ENCODE measurements at places on chromosomes 16 and 17.

- DNase-seq, result no peak
- H3K27ac ChIP-seq, result no peak overlapping the region
- H3K36me3 ChIP-seq, result no peaks in the 10 kb centered on the region
These were observed 12.8 kb downstream of the ATPAF2 start for GRCh38 chr17:18025945-18026776.

DNA sequence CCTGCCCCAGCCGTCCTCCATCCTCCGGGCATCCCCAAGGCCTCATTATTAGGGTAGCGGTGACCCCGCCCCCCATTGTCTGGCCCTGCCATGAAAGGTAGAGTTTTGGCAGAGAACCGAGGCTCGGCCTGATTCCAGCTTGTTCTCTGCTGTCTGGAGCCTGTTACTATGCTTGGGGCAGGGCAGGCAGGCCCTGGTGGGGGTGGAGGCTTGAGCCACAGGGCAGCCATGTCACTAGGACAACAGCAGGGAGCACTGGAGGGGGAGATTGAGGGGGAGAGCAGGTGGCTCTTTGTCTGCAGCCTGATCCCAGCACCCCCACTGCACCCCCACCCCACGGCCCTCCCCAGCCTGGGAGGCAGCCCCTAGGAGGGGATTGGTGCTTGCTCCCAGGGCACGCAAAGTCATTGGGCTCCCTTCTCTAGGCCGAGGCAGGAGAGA, 15.4 kb downstream of the RHBDL3 start:
- no peaks in the 10 kb centered on the region for H3K27me3 ChIP-seq
- H3K4me3 ChIP-seq, result no peak overlapping the region
- peaks cover 21% of the 10 kb centered on the region for H3K4me1 ChIP-seq
- H3K36me3 ChIP-seq, result no peaks in the 10 kb centered on the region
- H3K27ac ChIP-seq, result no peak overlapping the region

GRCh38 chr17:38564869-38565268, 40.9 kb downstream of the SRCIN1 start:
- H3K27ac ChIP-seq, result no peak overlapping the region
- H3K27me3 ChIP-seq, result no peaks in the 10 kb centered on the region
- H3K36me3 ChIP-seq, result no peaks in the 10 kb centered on the region
- DNase-seq, result no peak

GRCh38 chr17:44081681-44082080, 11.1 kb downstream of the G6PC3 start:
- H3K4me3 ChIP-seq, result no peak overlapping the region
- no peaks in the 10 kb centered on the region for H3K27me3 ChIP-seq
- no peaks in the 10 kb centered on the region for H3K4me1 ChIP-seq

GRCh38 chr16:14181371-14182050, 110.4 kb downstream of the MRTFB start:
- no peaks in the 10 kb centered on the region for H3K36me3 ChIP-seq
- H3K27ac ChIP-seq, result no peak overlapping the region
- H3K4me1 ChIP-seq, result no peaks in the 10 kb centered on the region
- DNase-seq, result no peak

DNA sequence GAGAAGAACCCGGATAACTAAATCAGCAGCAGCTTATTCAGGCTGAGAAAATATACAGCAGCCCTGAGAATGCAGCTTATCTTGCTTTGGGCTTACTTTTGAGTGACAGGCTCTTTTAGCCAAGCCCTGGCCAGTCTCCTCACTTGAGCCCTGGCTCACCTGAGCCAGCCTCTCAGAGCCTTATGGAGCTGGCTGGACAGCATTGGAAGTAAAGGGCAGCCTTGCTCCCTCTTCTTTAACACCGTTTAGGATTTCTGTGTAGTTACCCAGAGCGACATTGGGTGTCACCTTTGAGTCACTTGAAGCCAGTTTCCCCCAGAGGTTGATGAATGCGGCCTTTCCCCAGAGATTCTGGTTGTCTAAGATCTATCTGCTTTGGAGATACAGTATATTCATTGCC, 7.7 kb upstream of the NPIPB2 start:
- H3K27me3 ChIP-seq, result no peaks in the 10 kb centered on the region
- H3K27ac ChIP-seq, result no peak overlapping the region
- no peaks in the 10 kb centered on the region for H3K4me1 ChIP-seq
- no peaks in the 10 kb centered on the region for H3K36me3 ChIP-seq
- H3K4me3 ChIP-seq, result no peak overlapping the region

DNA sequence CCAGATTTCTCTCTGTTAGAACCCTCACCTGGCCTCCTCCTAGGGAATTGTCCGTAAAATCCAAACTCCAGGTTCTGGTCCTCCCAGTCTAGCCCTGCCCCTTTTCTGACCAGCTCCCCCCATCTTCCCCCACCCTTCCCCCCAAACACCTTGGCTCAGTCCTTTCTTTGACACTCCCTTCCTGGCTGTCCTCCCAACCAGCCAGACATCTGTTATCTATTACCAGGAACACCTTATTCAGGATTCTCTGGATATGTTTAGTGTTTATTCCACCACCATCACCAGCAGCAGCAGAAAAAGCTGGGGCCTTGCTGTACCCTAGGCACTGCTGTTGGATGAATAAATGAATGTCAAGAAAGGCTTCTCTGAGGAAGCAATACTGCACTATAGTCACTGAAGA, 4.0 kb upstream of the CMTM3 start:
- no peak overlapping the region for H3K4me3 ChIP-seq
- no peak for DNase-seq
- no peaks in the 10 kb centered on the region for H3K27me3 ChIP-seq
- no peaks in the 10 kb centered on the region for H3K36me3 ChIP-seq
- no peak overlapping the region for H3K27ac ChIP-seq

- H3K27me3 ChIP-seq, result no peaks in the 10 kb centered on the region
- no peaks in the 10 kb centered on the region for H3K4me1 ChIP-seq
- no peak overlapping the region for H3K27ac ChIP-seq
- H3K36me3 ChIP-seq, result no peaks in the 10 kb centered on the region
These were observed 19.2 kb downstream of the RBFOX1 start for GRCh38 chr16:7351610-7352510.

DNA sequence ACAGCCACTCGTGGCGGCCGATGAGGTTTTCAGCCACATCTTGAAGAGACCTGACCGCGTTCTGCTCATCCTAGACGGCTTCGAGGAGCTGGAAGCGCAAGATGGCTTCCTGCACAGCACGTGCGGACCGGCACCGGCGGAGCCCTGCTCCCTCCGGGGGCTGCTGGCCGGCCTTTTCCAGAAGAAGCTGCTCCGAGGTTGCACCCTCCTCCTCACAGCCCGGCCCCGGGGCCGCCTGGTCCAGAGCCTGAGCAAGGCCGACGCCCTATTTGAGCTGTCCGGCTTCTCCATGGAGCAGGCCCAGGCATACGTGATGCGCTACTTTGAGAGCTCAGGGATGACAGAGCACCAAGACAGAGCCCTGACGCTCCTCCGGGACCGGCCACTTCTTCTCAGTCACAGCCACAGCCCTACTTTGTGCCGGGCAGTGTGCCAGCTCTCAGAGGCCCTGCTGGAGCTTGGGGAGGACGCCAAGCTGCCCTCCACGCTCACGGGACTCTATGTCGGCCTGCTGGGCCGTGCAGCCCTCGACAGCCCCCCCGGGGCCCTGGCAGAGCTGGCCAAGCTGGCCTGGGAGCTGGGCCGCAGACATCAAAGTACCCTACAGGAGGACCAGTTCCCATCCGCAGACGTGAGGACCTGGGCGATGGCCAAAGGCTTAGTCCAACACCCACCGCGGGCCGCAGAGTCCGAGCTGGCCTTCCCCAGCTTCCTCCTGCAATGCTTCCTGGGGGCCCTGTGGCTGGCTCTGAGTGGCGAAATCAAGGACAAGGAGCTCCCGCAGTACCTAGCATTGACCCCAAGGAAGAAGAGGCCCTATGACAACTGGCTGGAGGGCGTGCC, 30.1 kb downstream of the CIITA start:
- DNase-seq, result no peak
- no peak overlapping the region for H3K27ac ChIP-seq
- H3K36me3 ChIP-seq, result peaks cover 8% of the 10 kb centered on the region
- H3K4me1 ChIP-seq, result no peaks in the 10 kb centered on the region

- H3K4me1 ChIP-seq, result no peaks in the 10 kb centered on the region
- peak overlapping the region; percentile 38 for H3K4me3 ChIP-seq
- H3K27me3 ChIP-seq, result no peaks in the 10 kb centered on the region
- peak overlapping the region; percentile 91 for H3K27ac ChIP-seq
These were observed 167.1 kb upstream of the MAF start for GRCh38 chr16:79767421-79768275.

GRCh38 chr17:36888236-36888951, 48.9 kb upstream of the LHX1 start:
- H3K4me1 ChIP-seq, result no peaks in the 10 kb centered on the region
- H3K27ac ChIP-seq, result no peak overlapping the region
- H3K27me3 ChIP-seq, result peaks cover 44% of the 10 kb centered on the region
- H3K36me3 ChIP-seq, result no peaks in the 10 kb centered on the region
- DNase-seq, result no peak

- no peak for DNase-seq
- H3K4me1 ChIP-seq, result peaks cover 83% of the 10 kb centered on the region
- no peak overlapping the region for H3K4me3 ChIP-seq
- no peak overlapping the region for H3K27ac ChIP-seq
- H3K36me3 ChIP-seq, result no peaks in the 10 kb centered on the region
- no peaks in the 10 kb centered on the region for H3K27me3 ChIP-seq
These were observed 63.9 kb downstream of the KANSL1 start for GRCh38 chr17:46129302-46129701.

GRCh38 chr16:81513204-81514040, 68.8 kb downstream of the CMIP start:
- peaks cover 31% of the 10 kb centered on the region for H3K4me1 ChIP-seq
- no peaks in the 10 kb centered on the region for H3K27me3 ChIP-seq
- peak overlapping the region; percentile 23 for H3K27ac ChIP-seq
- no peak overlapping the region for H3K4me3 ChIP-seq
- no peak for DNase-seq
- H3K36me3 ChIP-seq, result no peaks in the 10 kb centered on the region

DNA sequence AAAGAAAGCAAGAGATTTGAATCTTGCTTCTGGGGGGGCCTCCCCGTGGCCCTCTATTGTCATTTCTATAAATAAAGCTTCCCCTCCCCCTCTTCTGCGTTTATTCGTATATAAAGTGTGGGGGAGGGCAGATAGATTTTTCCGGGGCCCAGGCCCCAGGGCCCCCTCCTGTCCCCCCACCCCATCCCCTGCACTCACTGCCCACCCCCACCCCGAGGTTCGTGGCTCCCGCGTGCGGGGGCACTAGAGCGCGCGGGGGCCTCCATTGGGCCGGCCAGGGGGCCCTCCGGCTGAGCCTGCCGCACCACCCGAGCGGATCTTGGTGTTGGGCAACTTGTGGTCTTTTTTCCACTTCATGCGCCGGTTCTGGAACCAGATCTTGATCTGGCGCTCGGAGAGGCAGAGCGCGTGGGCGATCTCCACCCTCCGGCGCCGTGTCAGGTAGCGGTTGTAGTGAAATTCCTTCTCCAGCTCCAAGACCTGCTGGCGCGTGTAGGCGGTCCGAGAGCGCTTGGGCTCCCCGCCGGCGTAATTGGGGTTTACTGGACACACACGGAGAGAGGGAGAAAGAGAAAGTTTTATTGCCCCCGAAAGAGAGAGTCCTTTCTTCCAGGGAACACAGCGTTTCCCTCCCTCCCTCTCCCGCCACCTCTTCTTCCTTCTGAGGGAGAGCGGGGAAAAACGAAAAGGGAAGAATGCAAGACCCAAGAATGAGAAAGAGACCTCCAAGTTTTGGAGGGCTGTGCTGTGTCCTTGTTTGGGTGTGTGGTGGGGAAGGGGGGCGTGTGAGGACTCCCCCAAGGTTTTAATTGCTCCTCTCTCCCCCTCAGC, 1.5 kb downstream of the HOXB4 start:
- no peaks in the 10 kb centered on the region for H3K36me3 ChIP-seq
- peaks cover 87% of the 10 kb centered on the region for H3K27me3 ChIP-seq
- H3K27ac ChIP-seq, result peak overlapping the region; percentile 79
- H3K4me3 ChIP-seq, result peak overlapping the region; percentile 30
- H3K4me1 ChIP-seq, result peaks cover 65% of the 10 kb centered on the region
- DNase-seq, result no peak

DNA sequence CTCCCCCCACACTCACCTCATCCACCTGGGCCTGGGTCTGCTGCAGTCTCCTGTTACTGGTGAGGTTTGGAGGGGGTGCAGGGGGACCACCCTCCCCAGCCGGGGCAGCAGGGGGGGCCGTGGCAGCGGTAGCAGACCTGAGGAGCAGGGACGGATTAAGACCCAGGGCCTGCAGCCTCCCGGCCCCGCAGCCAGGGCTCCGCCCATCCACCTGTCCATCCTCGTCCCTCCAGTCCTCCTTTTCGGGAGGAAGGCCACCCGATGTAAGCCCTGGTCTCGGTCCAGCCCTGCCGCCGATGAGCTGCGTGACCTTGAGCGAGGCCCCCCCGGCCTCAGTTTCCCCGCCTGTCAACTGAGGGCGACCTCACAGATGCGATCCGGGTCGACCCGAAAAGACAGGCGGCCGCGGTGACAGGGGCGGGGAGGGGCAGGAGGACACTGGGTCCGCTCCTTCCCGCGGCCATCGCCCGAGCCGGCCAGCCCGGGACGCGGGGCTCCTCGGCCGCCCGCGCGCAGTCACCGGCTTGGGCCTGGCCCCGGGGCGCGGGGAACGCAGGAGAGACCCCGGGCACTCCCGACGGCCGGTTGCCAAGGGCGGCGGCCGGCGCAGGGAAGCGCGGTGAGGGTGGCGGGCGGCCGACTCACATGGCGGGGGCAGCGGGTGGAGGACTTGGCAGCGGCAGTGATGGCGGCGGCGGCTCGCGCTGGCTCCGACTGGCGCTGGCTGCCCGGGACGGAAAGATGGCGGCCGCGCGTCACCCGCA, at the start of gene VAMP2:
TSS of gene VAMP2 (minus strand) at position 716 of the 764 bp plus-strand sequence. CDS start at position 647, 69 bp downstream.
- H3K27ac ChIP-seq, result peak within 1 kb of the TSS; percentile 100
- DNase-seq, result peak; percentile 72
- H3K4me3 ChIP-seq, result peak within 1 kb of the TSS; percentile 86
- H3K27me3 ChIP-seq, result no peaks in the 10 kb centered on the region
- H3K36me3 ChIP-seq, result peaks cover 3% of the 10 kb centered on the region

GRCh38 chr16:29819506-29819905, 756 bp upstream of the MVP start:
- DNase-seq, result no peak
- no peaks in the 10 kb centered on the region for H3K36me3 ChIP-seq
- no peaks in the 10 kb centered on the region for H3K27me3 ChIP-seq
- no peak overlapping the region for H3K4me3 ChIP-seq
- peak overlapping the region; percentile 90 for H3K27ac ChIP-seq
- H3K4me1 ChIP-seq, result peaks cover 55% of the 10 kb centered on the region

DNA sequence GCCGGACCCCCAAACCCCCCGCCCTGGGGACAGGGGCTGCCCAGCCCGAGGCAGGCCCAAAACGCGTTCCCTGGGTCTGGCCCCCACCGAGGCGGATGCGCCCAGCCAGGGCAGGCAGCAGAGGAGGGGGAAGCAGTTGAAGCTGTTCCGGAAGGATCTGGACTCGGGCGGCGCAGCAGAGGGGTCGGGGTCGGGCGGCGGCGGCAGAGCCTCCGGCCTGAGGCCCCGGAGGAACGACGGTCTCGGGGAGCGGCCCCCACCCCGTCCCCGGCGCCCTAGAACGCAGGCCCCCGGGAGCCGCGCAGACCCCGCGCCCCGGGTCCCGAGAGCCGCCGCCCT, 22.9 kb upstream of the ZFPM1 start:
- H3K4me1 ChIP-seq, result peaks cover 3% of the 10 kb centered on the region
- no peak for DNase-seq
- peak overlapping the region; percentile 58 for H3K4me3 ChIP-seq
- H3K27ac ChIP-seq, result peak overlapping the region; percentile 73
- peaks cover 24% of the 10 kb centered on the region for H3K27me3 ChIP-seq
- H3K36me3 ChIP-seq, result no peaks in the 10 kb centered on the region

All from tibial nerve (tissue), 4 donors.